ENCODE measurements at places on chromosomes 11 and 22.

DNA sequence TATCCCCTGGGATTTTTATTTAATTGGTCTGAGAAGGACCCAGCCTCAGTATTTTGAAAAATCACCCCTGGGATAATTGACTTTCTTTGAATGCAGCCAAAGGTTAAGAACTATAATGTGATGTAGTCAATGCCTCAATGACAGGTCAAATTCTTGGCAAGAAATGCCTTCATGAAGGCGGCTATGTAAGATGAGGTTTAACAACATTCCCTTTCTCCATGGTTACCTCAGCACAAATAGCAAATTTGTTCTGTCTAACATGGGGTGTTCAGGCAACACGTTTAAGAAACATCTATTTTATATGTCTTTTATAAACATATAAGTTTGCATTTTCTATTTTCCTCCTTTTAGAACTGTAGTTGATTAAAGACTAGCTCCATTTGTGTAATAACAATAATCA is 5.3 kb downstream of the SLN start:
- DNase-seq, result no peak

- peak; percentile 37 for DNase-seq
Observed at GRCh38 chr11:33802194-33802950, 28.1 kb upstream of the FBXO3 start.

GRCh38 chr11:30479899-30480298 is 106.3 kb downstream of the MPPED2 start:
- DNase-seq, result no peak

DNA sequence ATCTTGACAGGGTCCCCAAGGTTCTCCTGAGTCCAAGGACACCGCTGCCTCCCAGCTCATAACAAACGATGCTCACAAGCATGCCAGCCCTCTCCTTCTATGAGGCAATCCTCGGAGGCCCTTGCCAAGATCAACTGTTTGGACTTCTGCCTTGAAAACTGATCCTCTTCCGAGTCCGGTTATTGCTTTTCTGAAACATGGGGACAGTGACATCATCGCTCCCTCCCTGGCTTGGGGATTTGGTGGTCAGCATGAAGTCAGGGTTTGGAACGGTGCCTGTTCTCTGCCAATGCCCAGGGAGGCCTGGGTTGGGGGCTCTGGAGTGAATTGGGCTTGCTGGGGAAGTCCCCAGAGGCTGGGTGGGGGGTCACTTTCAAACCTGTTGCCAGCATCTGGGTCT is 149.3 kb downstream of the FBXO7 start:
- no peak for DNase-seq

DNA sequence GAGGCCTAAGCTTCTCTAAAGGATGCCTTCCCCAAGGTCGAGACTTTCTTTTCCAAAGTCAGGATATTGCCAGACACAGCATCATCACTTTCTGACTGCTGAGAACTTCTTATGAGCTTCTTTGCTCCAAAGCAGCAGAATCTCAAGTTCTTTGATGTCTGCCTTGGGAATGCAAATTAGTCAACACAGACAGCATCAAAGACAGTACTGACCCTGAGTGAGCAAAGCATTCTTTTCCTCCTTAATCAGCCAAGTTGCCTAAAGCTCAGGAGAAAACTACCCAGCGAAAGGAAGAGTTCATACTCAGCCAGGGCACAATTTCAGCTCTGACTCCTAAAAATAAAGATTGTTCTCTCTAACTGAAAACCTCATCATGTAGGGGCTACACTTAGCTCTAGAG is 98.0 kb downstream of the SLC36A4 start:
- no peak for DNase-seq

- DNase-seq, result no peak
Observed at GRCh38 chr11:57260937-57261783, 24.1 kb upstream of the APLNR start.

DNA sequence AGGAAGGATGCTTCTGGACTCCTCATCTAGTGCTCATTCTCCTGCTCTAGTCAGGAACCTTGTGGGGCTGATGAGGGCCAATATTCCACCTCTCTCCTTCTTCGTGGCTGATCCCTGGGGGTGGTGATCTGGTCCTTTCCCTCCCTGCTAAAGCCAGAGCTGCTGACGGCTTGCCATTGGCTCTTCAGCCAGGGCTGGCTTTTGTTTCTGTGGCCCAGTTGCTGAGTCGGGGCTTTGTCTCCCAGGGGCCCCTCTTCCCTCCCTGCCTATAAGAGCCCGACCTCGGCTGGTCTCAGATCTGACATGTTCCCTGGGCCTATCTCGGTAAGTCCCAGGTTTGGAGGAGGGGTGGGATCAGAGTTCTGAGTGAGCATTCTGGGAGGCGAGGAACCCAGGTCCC is at the start of gene CRYBA4:
Gene CRYBA4, plus strand, starts transcription at position 301 of the 400 bp plus-strand sequence. CDS start 634 bp downstream, outside the sequence.
- no peak for DNase-seq

DNA sequence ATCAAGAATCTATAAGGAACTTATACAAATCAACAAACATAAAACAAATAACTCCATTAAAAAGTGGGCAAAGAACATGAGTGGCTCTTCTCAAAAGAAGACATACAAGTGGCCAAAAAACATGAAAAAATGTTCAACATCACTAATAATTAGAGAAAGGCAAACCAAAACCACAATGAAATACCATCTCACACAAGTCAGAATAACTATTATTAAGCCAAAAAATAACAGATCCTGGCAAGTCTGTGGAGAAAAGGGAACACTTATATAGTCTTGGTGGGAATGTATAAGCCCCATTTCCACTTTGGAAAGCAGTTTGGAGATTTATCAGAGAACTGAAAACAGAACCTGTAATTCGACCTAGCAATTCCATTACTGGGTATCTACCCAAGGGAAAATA is 921.0 kb downstream of the KCNA4 start:
- no peak for DNase-seq

- DNase-seq, result no peak
Observed at GRCh38 chr22:39616781-39617180, 46.2 kb downstream of the CACNA1I start.

GRCh38 chr11:85902353-85902752 is 47.2 kb downstream of the CCDC83 start:
- DNase-seq, result no peak

DNA sequence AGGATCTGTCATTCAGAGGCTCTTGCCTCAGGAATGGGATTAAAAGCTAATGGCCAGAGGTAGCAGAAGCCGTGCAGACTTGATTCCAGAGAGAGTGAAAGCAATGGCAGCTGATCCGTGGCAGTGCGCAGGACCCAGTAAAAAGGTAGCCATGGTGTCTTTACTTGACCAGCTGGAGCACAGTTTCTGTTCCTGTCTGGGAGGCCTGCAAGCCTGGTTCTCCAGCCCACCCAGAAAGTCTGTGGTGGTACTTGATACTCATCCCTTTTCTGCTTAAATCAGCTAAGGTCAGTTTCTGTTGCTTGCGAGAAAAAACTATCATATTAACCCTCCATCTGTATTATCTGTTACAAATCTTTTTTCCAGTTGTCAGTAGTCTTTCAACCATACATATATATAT is 86.7 kb downstream of the RPS6KA4 start:
- DNase-seq, result no peak

- DNase-seq, result no peak
Observed at GRCh38 chr11:115999437-115999836, 495.2 kb upstream of the CADM1 start.

All from activated CD8-positive, alpha-beta T cell treated with anti-CD3 and anti-CD28 coated beads for 36 hours (primary cell).